ENCODE measurements at places on chromosomes 5 and 9.

GRCh38 chr5:83899326-83899970 is 178.8 kb upstream of the HAPLN1 start:
- DNase-seq, result no peak

DNA sequence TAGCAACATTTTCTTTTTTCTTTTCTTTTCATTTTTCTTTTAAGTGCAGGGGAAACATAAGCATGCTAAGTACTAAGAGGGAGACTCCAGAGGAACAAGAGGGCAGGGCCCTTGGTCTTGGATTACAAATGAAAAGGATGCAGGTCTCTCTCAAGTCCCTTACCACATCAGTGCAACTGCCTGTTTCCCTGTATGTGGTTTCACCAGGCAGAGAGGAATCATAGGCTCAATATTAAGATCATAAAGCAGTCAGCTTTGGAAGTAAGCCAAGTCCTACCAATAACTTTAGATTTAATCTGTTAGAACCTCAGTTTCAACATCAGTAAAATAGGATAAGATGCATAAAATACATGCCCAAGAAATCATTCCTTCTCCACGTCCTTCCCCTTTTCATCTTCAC is 422.7 kb upstream of the PAPPA start:
- DNase-seq, result no peak

- DNase-seq, result no peak
Observed at GRCh38 chr5:40911266-40911665, 2.0 kb downstream of the C7 start.

- DNase-seq, result no peak
Observed at GRCh38 chr5:21792748-21793147, 1060.4 kb downstream of the CDH12 start.
